ENCODE measurements at places on chromosomes 2 and 18.

GRCh38 chr2:43879261-43879660 is 40.5 kb downstream of the ABCG8 start:
- DNase-seq: no peak

- DNase-seq: no peak
Measured at GRCh38 chr2:124001696-124002430, 23.2 kb upstream of the CNTNAP5 start.

DNA sequence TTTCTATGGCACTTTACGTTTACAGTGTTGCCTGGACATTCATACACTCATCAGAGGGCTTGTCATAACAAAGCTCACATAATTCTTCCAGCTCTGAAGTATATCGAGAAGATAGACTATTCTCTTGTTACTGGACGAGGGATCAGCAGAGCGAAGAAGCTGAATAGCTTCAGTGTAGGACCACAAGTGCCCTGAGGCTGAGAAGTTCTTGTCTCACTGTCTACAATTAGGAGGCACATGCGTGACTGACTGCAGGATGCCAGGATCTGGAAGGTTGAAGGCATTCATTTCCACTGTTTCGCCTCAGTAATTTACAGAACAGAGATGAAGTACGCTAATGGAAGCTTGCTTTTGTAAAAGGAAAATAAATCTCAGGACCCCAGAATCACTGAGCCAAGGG is 9.6 kb downstream of the SH3YL1 start:
- no peak for DNase-seq

- no peak for DNase-seq
Measured at GRCh38 chr18:76710646-76711520, 111.5 kb upstream of the ZNF236 start.

DNA sequence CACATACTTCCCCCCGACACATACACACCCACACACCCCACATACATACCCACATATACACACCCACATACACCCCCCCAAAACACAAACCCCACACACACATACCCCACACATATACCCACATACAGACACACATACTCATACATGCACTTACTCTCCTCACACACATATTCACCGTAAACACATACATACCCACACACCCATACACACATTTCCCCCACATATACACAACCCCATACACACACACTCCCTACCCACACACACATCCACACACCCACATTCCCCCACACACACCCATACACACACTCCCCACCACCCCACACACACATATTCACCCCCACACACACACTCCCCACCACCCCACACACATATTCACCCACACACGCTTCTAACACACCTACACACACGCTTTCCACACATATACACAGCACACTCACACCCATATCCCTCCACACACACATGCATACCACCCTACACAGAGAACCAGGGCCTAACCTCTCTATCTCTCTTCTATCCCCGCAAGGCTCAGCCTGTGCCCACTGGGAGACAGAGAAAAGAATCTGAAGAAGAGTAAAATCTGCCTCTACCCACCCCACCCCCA is 182.4 kb upstream of the ETAA1 start:
- no peak for DNase-seq

GRCh38 chr2:159797543-159798375 is at the start of gene CD302:
TSS of gene CD302 (minus strand) at chr2:159798208. CDS start at chr2:159798198, 10 bp downstream.
- peak; percentile 44 for DNase-seq

GRCh38 chr18:21548647-21549046 is 51.9 kb downstream of the ESCO1 start:
- DNase-seq: no peak

GRCh38 chr2:129255610-129256313 is 723.7 kb upstream of the RAB6C start:
- no peak for DNase-seq

- no peak for DNase-seq
Measured at GRCh38 chr18:78304192-78305164, 675.1 kb upstream of the SALL3 start.

- no peak for DNase-seq
Measured at GRCh38 chr2:10005461-10006235, 37.7 kb upstream of the KLF11 start.

GRCh38 chr2:8452296-8452695 is 229.6 kb upstream of the ID2 start:
- no peak for DNase-seq

GRCh38 chr2:5019324-5019723 is 672.9 kb upstream of the SOX11 start:
- DNase-seq: no peak

DNA sequence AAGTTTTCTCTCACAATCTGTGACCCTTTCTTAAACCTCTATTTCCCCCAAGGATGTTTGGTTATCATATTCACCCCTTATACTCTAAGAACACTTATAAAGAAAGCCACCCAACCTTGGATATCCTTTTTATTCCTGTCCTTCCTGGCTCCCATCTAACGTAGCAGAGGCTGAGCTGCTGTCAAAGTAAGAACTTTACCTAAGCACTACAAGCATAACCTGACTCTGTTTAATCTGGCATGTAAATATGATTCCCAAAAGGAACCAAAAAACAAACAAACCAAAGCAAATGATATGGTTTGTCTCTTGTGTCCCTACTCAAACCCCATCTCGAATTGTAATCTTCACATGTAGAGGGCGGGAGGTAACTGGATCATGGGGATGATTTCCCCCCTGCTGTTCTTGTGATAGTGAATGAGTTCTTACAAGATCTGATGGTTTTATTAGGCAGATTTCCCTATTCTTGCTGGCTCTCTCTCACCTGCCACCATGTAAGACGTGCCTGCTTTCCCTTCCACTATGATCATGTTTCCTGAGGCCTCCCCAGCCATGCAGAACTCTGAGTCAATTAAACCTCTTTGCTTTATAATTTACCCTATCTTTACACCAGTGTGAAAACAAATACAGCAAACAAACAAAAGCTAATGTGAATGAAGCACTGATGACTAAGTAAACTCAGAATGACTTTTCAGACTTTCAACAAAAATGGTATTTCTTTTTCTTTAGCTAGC is 72.7 kb upstream of the SPOPL start:
- no peak for DNase-seq

GRCh38 chr18:10265560-10266333 is 188.7 kb upstream of the APCDD1 start:
- no peak for DNase-seq

- DNase-seq: no peak
Measured at GRCh38 chr18:579238-579637, 942 bp upstream of the CETN1 start.

DNA sequence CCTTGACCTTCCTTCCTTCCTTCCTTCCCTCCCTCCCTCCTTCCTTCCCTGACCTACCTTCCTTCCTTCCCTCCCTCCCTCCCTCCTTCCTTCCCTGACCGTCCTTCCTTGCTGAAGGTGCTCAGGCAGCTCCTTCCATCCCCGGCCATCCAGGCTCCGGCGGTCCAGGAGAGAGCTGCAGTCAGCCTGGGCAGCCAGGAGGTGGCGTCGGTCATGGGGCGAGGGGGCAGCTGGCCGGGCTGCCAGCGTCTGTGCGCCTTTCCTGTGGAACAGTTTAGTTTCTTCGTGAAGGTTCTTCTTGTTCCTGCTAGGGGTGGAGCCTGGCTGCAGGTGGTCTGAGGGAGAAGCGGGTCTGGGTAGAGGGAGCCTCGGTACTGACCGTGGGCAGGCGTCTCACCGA is 15.7 kb downstream of the GPR35 start:
- no peak for DNase-seq

DNA sequence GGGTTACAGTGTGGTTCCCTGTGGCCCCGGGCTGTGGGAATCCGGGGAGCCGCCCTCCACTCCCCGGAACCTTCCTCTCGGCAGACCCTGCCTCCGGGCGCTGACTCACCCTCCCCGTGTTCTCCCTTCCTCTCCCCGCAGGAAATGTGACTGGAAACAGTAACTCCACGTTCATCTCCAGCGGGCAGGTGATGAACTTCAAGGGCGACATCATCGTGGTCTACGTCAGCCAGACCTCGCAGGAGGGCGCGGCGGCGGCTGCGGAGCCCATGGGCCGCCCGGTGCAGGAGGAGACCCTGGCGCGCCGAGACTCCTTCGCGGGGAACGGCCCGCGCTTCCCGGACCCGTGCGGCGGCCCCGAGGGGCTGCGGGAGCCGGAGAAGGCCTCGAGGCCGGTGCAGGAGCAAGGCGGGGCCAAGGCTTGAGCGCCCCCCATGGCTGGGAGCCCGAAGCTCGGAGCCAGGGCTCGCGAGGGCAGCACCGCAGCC is 59.5 kb downstream of the TNFRSF11A start:
- no peak for DNase-seq

- no peak for DNase-seq
Measured at GRCh38 chr2:10415048-10415447, 33.1 kb downstream of the ODC1 start.

DNA sequence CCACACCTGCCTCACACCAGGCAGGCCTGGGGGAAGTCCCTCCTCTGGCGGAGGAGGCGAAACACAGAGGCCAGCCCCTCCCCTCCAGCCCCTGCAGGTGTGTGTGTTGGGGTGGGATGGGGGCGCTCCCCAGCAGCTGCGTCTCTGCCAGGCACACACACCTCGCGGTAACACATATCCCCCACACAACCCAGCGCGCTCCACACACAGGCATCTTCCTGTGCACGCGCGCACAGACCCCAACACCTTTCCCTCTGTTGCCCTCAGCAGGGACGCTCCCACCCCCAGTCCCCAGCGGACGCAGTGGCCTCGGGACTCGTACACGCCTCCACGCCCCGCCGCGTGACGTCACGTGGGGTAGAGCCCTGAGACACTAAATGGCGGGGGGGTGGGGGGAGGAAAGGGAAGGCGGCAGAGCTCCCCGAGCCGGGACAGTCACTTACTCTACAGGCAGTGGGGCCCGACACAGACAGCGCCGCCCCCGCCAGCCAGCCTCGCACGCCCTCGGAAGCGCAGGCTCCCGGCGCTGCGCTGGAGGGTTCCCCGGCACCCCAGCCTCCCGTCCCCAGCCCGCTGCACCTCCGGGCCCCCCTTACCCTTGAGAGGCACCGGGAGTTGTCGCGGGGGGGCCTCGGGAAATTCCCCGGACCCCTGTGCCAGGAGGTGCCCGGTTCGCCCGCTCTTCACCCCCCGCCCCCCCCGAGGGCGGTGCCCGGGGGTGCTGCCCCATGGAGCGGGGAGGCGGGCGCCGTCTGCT is at the start of gene WNT10A:
Gene WNT10A, plus strand, starts transcription at position 751 of the 757 bp plus-strand sequence. CDS start 144 bp downstream, outside the sequence.
- DNase-seq: peak; percentile 56

- no peak for DNase-seq
Measured at GRCh38 chr2:154698721-154699574, 453 bp downstream of the KCNJ3 start.

- DNase-seq: no peak
Measured at GRCh38 chr18:9806905-9807304, 78.9 kb upstream of the TXNDC2 start.

- DNase-seq: no peak
Measured at GRCh38 chr2:119958670-119959268, 54.1 kb upstream of the EPB41L5 start.

- no peak for DNase-seq
Measured at GRCh38 chr2:116696223-116696622, 1118.3 kb upstream of the DDX18 start.

DNA sequence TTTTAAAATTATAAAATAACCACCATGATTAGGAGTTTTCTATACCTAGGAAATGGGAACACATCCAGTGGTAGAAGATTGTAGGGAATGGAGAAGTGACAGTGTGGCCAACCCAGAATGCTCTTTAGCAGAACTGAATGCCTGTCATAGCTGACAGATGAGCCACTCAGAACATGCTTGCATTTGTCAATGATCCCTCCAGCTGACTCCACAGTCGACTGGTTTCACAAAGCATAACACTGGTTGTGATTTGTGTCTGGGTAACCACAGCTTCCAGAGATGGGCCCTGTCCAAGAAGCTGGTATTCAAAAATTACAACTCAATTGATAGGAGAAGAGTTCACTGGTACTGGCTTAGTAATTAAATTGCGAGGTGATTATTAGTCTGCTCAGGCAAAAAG is 9.0 kb upstream of the CTIF start:
- no peak for DNase-seq

DNA sequence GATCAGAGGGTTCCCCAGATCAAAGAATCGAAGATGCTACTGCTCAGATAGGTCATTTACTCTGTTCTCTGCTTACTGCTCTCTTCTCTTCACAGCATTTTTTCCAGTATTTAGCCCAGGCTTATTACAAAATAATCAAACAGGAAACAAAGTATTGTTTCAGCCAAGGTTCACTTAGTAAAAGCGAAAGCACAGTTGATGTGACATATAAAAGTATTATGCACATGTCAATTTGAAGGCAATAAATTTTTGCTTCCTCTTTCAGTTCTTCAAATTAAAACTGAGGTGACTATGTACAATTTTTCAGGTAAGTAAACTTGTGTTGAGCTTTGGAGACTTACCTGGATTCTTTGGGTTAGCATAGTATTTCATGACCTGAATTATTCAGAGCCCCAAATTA is 262.8 kb upstream of the CHST9 start:
- DNase-seq: no peak

- no peak for DNase-seq
Measured at GRCh38 chr2:1738646-1739302, 5.5 kb downstream of the PXDN start.

DNA sequence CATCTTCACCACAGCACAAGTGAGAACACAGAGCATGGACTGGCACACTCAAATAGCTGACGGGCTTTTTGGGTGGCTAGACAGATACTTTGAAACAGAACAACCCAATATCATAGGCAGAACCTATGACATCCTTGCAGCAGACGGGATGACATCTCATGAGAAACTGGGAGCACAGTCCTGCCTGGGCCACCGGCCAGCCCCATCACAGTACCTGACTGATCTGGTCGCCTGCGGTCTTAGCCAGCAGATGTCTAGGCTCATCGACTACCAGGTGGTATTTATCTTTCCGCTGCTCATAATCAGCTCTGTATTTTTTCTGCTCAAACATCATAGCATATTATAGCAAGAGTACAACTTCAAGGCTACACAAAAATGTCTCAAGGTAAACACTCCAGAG is 124.3 kb downstream of the RIF1 start:
- DNase-seq: no peak

DNA sequence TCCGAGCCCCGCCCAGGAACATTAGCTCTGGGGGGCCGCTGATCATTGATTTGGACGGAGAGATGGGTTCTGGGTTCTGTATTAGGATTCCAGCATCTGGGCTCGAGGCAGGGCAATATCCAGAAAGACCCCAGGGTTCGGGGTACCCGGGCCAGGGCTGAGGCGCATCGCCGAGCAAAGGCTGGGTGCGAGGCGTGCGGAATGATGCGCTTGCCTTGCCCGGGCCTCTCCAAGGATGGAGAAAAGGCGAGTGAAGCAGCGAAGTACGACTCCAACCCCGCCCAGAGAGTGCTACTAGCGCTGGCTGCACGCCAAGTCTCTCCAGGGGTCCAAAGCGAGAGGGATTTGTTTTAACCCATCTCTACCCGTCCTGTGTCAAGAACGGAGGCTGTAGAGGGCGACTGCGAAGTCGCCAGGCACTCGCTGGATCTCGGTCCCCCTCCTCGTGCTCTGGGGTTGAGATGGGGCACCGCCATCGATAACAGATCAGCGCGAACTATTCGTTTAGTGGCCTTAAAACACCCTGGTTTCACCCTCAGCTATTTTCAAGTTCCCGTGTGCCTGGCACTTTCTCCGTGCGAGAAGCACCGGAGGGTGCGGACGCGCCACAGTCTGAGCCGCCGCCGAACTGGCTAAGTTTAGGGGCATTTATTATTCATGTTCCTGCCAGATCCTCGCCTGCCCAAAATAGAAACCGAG is 1.9 kb downstream of the ADCYAP1 start:
- DNase-seq: no peak

- no peak for DNase-seq
Measured at GRCh38 chr2:47657886-47658489, 125.0 kb upstream of the MSH6 start.

GRCh38 chr2:15983496-15983895 is 43.1 kb downstream of the MYCN start:
- DNase-seq: no peak

All from stimulated activated CD8-positive, alpha-beta memory T cell treated with anti-CD3 and anti-CD28 coated beads, Interleukin-4, amount 100 ng/mL, for 24 hours (primary cell).